ENCODE measurements at places on chromosomes 16 and 17. TPM values are rescaled to one million over a fixed set of nuclear protein-coding genes. Genes with fewer than 3 reads are reported as not detected.

DNA sequence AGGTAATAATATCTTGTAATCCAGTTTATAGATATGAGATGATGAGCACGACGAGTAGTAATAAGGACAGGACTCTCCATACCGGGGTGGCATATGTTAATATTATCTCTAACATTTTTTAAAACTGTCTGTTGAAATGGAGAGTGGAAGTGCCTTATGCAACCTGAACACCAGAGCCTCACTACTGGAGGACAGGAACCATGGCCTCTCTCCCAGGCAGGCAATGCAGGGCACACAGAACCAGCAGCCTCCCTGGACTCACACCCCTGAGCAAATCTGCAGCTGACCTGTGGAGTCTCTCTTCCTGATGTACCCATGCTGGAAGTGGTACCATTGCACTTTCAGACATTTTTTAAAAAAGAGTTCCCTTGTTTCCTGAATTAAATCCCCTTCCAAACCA, 55.2 kb upstream of the ERN1 start:
- DNase-seq, result no peak

DNA sequence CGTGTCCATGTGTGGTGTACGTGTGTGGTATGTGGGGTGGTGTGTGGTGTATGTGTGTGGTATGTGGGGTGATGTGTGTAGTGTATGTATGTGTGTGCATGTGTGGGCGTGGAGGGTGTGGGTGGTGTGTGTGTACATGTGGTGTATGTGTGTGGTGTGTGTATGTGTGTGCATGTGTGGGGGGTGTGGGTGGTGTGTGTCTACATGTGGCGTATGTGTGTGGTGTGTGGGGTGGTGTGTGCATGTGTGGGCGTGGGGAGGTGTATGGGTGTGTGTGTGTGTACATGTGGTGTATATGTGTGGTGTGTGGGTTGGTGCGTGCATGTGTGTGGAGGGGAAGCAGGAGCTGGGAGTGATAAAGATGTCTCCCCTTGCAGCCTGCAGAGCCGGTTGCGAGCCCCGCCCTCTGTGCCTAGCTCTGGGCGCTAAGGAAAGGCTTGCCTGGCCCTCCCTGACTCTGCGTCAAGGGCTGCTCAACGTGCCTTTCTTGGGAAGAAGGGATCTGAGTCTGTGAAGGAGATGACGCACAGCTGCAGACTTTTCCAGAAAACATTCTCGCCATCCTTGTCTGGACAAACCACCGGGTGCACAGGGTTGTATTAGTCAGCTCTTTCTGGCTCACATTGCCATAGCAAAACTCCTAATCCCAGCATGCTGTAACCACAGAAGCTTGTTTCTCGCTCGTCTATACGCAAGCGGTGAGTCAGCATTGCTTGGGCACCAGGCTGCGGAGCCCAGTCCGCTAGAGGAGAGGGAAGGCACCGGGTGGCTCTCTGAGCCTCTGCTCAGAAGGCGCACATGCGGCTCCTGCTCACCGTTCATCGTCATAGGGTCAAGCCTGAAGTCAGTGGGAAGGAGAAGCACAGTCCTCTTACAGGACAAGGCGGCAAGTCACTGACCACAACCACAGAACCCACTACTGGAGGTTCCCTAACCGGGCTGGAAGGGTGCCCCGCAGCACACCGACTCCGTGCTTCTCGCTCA, 2.0 kb upstream of the CD300H start:
- DNase-seq, result peak; percentile 63

DNA sequence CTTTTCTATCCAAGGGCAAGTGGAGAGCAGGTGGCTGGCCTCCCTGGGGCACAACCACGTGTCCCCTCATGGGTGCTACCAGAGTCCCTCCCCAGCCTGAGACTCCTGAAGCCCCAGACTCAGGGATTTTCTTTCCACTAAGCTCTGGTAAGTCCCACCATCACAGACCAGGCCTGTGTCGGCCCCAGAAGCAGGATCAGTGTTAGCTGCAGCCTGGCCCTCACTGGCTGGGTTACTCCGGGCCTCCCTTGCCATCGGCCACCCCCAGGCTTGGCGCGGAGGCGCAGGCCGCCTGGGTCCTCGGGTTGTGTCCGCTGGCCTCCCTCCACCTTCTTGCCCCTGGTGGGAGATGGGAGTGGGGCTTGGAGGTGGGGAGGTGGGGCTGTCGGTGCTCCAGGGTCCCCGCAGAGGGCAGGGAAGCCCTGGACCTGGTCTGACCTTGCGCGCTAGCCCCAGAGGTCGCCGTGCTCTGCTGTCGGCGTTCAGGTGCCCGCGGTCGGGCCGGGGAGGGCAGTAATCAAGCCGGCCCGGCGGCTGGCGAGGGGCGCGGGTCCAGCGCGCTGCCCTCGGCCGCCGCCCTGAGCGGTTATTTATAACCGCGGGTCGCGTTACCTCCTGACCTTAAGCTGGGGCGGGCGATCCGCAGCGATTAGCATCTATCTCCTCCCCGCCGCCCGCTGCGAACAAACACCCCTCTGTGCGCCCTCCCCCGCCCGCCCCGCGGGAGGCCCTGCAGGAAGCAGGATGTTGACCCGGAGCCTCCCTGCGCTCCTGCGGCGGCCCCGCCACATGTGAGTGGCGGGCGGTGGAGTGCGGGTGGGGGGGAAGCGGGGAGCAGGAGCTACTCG, 78.1 kb upstream of the TOB1 start:
- peak; percentile 79 for DNase-seq

DNA sequence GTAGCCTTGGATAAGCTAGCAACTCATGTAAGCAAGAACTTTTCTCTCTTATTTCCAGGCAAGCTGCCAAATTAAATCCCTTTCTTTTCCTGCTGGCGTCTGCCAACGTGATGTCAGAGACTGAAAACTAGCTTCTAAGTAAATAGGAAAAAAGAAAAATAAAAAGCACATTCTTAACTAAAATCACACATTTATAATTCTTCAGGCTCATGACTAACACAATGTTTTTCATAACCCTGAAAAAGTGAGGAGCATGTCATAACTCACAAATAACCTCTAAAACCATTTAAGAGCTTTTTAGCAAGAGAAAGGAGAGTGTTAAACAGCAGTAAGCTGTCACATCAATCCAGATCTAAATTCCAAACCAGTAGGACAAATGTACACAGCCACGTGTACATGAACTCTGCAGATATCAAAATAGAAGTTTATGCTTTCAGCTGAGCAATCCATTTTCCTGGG, 110.0 kb downstream of the N4BP1 start:
- peak; percentile 97 for DNase-seq

GRCh38 chr17:27535975-27536374, 79.7 kb downstream of the KSR1 start:
- DNase-seq, result no peak

- DNase-seq, result peak; percentile 62
Observed at GRCh38 chr17:3740611-3741073, 16.9 kb downstream of the HASPIN start.

DNA sequence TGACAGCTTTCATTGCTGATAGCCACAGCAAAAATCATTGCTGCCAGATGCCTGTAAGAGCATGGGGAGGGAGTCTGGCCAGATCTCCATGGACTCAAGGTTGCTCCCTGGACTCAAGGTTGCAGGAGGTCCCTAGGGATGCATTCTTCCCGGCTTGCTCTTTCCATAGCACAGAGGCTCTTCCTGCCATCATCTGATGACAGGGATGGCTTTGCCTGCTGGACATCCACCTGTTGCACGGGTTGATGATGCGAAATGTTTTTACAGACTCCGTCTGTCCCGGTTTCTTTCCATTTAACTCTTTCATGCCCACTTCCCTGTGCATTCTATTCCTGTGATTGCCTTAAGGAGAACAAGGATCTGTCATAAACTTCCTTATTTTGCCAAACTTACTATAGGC, 115.6 kb upstream of the HSBP1 start:
- no peak for DNase-seq

DNA sequence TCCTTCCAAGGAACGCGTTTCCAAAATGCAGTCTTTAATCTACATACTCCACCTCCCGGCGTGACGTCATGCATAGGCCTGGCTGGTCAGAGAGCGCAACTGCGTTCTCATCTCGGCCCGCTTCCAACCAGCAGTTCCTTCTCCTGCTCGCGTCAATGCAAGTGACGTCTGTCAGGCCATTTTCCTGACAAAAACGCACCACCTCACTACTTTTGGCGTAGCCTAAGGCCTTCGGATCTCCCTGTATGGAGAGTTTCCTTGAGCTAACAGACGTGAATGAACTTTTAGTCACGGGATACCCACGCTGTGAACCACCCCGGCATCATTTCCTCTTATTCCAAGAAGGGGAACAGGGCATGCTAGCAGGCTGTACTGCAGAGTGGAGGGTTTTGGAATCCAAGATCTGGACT, 25.0 kb downstream of the TEX14 start:
- DNase-seq, result peak; percentile 71

DNA sequence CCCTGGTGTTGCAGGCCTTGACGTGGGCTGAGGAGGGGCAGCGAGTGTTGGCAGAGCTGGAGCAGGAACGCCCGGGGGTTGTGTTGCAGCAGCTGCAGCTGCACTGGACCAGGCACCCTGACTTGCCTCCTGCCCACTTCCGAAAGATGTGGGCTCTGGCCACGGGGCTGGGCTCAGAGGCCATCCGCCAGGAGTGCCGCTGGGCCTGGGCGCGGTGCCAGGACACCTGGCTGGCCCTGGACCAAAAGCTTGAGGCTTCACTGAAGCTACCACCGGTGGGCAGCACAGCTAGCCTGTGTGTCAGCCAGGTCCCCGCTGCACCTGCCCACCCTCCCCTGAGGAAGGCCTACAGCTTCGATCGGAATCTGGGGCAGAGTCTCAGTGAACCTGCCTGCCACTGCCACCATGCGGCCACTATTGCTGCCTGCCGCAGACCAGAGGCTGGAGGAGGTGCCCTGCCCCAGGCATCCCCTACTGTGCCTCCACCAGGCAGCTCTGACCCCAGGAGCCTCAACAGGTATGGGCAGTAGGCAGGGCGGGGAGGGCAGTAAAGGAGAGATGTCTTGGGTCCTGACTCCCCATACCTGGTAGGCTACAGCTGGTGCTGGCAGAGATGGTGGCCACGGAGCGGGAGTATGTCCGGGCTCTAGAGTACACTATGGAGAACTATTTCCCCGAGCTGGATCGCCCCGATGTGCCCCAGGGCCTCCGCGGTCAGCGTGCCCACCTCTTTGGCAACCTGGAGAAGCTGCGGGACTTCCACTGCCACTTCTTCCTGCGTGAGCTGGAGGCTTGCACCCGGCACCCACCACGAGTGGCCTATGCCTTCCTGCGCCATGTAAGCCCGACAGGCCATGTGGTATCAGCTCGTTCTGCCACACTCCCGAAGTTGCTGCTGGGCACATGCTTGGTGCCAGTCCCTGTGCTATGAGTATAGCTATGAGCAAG, 5.6 kb downstream of the PLEKHG4 start:
- no peak for DNase-seq

DNA sequence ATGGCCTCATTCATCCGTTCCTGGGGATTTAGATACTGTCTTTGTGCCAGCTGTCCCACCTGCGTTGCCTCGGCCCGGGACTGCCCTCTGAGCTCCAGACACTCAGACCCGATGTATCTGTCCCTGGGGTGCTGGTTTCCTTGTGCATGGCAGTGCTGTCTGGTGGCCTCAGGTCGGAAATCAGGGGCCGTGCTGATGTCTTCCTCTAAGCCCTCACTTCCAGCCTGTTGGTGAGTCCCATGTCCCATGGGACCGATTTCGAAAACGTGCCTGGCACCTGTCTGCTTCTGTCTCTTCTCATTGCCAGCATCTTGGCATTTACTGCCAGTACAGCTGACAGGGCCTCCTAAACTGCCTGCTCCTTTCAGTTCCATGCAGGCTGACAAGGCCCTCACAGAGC, 22.1 kb downstream of the NT5M start:
- peak; percentile 64 for DNase-seq

- no peak for DNase-seq
Observed at GRCh38 chr17:1166276-1166675, 13.5 kb downstream of the ABR start.

DNA sequence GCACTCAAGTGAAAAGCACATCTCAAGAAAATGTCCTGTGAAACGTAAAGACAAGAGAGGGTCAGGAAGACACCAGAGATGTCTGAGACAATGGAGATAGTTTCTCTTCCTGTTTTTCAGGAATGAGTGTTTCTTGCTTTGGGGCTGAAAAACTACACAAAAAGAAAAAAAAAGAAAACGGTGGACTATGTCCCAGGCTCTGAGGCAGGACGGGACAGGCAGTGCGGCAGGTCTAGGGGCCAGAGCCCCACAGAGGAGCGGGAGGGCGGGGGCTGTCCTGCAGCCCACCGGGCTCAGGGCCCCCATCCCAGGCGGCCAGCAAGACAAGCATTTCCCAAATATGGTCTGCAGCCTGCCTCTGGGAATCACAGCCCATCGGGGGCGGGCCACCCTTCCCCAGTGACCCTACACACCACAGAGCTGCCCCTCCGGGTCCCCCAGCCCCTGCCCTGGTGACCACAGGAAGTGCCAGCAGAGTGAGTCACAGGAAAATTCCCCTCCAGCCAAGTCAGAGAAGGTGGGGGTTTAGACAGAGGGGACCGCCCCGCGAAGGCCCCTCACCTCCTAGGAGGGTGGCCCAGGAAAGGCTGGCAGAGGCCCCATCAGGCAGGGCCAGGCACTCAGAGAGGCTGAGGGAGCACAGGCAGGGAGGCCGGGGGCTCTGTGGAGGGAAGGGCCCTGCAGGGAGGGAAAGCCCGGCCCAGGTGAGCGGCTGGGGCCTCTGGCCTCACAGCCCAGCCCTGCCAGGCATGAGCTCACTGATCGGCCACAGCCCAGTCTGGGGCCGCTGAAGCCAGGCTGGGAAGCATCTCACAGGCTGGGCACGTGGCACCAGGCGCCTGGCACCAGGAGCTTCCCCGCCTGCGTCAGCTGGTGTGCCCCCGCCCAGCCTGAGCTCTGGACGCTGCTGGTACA, 6.3 kb downstream of the BCAR1 start:
- DNase-seq, result peak; percentile 93

- DNase-seq, result no peak
Observed at GRCh38 chr17:27578718-27579085, 52.3 kb upstream of the LGALS9 start.

GRCh38 chr17:50151937-50152547, 1.6 kb upstream of the PPP1R9B start:
- peak; percentile 98 for DNase-seq

DNA sequence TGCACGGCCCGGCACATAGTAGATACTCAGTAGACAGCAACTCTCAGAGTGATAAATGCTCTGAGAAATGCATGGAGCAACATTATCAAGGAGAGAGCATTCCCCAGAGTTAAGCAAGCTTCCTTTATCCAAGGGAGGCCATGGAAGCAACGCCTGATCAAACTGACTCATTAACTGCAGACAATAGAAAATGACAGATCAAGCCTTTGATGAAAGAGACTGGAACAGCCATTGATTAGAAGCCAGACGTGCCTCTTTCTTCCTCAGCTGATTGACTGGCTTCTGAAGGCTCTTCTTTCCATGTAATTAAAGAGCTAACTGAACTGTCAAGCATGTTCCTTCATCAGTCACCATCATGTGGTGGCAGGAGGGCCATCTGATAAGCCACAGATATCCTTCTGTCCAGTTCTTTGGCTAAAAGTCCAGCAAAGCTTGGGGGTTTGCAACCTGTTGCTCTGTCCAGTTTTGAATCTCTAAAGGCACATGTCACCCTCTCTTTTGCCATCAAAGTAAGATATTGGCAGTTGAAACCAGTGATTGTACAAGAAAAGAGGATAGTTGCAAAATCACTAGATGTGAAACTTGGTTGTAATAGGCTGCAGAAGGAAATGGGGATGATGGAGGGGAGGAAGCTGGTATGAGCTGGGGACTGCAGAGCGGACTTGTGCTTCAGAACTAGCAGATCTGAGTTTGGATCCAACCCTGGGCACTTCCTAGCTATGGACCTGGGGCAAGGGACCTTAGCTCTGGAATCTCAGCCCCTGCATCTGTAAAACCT, 188.0 kb downstream of the HAPSTR1 start:
- DNase-seq, result no peak

SDR42E1 gene
- 0.93 TPM for total RNA-seq

NLRC5 gene
- 3.2 TPM for total RNA-seq

ADCY9 gene
- 9.5 TPM for total RNA-seq

GAST gene
- total RNA-seq, result not detected

KRTAP9-8 gene
- total RNA-seq, result not detected

BRICD5 gene
- 5.8 TPM for total RNA-seq

ATP1B2 gene
- total RNA-seq, result 2.7 TPM

Data from muscle of leg (tissue), 16 donors.